Endothelial cell of umbilical vein (primary cell): ENCODE measurements at places on chromosomes 2 and 18. TPM values are rescaled to one million over a fixed set of nuclear protein-coding genes. Genes with fewer than 3 reads are reported as not detected.
A peak's percentile ranks its signal among the peaks of the same experiment; 100 is the strongest.

PRKAG3 gene
- not detected in 2 replicates for total RNA-seq

SCYGR1 gene
- total RNA-seq: not detected in 2 replicates

- no peak for DNase-seq
Observed at GRCh38 chr2:37632310-37632709, 39.1 kb downstream of the CDC42EP3 start.

DNA sequence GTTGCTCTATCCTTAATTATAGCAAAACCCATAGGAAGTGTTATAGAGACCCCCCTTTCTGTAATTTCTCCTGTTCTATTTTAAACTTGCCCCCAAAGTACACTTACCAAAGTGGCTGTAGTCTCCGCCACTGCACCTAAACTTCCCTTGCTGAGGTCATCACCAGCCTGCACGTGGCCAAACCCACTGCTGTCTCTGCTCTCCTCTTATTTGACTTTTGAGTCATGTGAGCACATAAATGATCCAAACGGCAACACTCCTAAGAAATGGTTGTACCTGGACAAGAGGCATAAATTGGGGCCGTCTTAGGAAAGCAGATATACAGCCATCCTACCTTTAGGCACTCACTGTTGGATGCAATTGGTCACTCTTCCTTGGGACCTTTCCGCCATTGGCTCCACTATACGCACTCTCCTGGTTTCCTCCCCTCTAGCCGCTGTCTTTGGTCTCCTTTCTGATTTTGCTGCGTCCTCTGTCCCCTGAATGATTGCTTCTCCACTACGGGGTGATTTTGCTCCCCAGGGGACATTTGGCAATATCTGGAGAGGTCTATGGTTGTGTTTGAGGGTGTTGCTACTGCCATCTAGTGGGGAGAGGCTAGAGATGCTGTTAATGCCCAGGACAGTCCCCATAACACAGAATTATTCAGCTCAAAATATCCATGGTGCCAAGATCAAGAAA lies 19.2 kb upstream of the IL36G start:
- DNase-seq: peak; percentile 51

GRCh38 chr18:8526332-8526731 lies 82.9 kb upstream of the RAB12 start:
- DNase-seq: no peak
